ENCODE measurements at places on chromosomes 7 and 10. TPM values are rescaled to one million over a fixed set of nuclear protein-coding genes. Genes with fewer than 3 reads are reported as not detected.

Gene CPED1
- total RNA-seq: 0.50 TPM

Gene PTN
- 0.07 TPM for total RNA-seq

Gene SPDYE2
- total RNA-seq: not detected

Gene PRSS1
- total RNA-seq: not detected

Gene PPP1R17
- not detected for total RNA-seq

Gene MOGAT3
- not detected for total RNA-seq

Gene CHAT
- total RNA-seq: not detected

Gene ACSM6
- not detected for total RNA-seq

Gene CTNNA3
- under 0.01 TPM for total RNA-seq

Gene ACTR1A
- 69.7 TPM for total RNA-seq

Gene SH2D4B
- total RNA-seq: under 0.01 TPM

Gene PHKG1
- total RNA-seq: 0.50 TPM

Gene RELN
- total RNA-seq: 0.34 TPM

Gene ENTPD1
- not detected for total RNA-seq

Gene PYROXD2
- total RNA-seq: 4.6 TPM

Gene HOXA7
- not detected for total RNA-seq

Gene ARHGEF5
- 24.9 TPM for total RNA-seq

Gene TACC2
- 26.3 TPM for total RNA-seq

Gene LEP
- 0.28 TPM for total RNA-seq

Gene ICA1
- 10.6 TPM for total RNA-seq

Gene TAS2R4
- total RNA-seq: 1.0 TPM

Gene FAM204A
- total RNA-seq: 61.9 TPM

Gene CALHM3
- total RNA-seq: not detected

Gene PRKRIP1
- 16.0 TPM for total RNA-seq

Gene HELLS
- total RNA-seq: 3.4 TPM

Gene CDNF
- total RNA-seq: 1.2 TPM

Gene TBC1D12
- 11.2 TPM for total RNA-seq

Gene NCF1
- 0.57 TPM for total RNA-seq

Gene VSTM4
- total RNA-seq: not detected

Gene KMT2E
- 109 TPM for total RNA-seq

Gene SPRN
- not detected for total RNA-seq

Gene GLCCI1
- total RNA-seq: 7.1 TPM
